Glomerular endothelial cell (primary cell): ENCODE measurements at places on chromosomes 16 and 17. TPM values are rescaled to one million over a fixed set of nuclear protein-coding genes. Genes with fewer than 3 reads are reported as not detected.

Gene PRR35
- total RNA-seq, result not detected in 2 replicates

Gene KRTAP1-1
- not detected in 2 replicates for total RNA-seq

DNA sequence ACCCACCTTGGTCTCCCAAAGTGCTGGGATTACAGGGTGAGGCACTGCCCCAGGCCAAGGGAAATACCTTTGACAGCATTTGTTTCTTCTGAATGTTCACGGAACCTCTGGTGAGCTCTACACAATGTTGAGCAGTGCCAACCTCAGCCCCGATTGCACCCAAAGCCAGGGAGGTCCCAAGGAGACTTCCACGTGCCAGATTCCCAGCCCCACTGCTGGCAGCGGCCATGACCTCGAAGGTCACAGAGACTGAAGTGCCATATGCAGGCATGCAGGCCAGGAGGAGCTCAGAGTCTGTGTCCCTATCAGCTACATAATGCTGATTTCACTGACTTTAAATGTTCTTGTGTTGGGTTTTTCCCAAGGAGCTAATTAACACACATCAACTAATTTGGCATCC is 226.4 kb upstream of the FOXF1 start:
- no peak for DNase-seq

Gene FUS
- total RNA-seq, result 66.1 and 107 TPM in 2 replicates

DNA sequence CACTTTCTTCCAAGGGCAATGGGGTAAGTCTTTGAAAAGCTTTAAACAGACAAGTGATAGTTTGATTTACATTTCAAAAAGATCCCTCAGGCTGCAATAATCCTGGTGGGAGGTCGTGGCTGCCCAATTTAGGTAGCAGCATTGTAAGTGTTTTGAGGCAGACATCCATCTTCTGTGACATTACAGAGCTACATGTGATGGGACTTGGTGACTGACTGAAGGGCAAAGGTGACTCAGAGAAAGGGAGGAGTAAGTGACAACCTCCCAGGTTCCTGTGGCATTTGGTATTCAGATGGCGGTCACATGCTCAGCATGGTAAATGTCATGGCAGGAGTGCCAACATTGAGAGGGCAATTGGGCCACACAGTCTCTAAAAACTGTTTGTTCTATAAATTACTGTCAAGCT is 26.5 kb downstream of the STAT3 start:
- no peak for DNase-seq
